ENCODE measurements at places on chromosomes 4 and X.
A peak's percentile ranks its signal among the peaks of the same experiment; 100 is the strongest.

DNA sequence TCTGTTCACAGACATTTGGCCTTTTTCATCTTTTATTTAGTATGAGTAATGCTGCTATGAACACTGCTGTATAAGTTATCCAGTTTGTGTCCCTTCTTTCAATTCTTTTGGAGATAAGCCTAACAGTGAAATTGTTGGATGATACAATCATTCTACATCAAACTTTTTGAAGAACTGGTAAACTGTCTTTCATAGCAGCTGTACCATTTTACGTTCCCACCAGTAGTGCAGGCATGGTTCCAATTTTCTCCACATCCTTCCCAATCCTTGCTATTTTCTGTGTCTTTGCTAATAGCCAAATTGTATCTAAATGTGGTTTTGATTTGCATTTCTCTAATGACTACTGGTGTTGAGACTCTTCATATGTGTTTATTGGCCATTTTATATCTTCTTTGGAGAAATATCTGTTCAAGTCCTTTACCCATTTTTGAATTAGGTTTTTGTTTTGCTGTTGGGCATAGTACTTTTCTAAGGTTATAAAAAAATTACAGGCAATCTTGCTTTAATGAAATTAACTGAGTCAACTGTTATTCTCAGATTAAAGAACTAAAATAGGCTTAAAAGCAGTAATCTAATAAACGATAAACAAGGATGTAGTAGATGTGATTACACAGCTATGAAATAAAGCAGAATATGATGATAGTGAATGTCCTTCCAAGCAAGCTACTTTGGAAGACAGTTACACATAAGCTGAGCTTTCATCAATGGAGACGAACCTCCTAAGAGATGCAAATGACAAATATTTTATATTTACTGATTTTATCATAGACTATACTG is 57.2 kb downstream of the FBXW7 start:
- peak; percentile 58 for DNase-seq

GRCh38 chr4:87270144-87270543 is 49.7 kb upstream of the KLHL8 start:
- DNase-seq = peak; percentile 22

DNA sequence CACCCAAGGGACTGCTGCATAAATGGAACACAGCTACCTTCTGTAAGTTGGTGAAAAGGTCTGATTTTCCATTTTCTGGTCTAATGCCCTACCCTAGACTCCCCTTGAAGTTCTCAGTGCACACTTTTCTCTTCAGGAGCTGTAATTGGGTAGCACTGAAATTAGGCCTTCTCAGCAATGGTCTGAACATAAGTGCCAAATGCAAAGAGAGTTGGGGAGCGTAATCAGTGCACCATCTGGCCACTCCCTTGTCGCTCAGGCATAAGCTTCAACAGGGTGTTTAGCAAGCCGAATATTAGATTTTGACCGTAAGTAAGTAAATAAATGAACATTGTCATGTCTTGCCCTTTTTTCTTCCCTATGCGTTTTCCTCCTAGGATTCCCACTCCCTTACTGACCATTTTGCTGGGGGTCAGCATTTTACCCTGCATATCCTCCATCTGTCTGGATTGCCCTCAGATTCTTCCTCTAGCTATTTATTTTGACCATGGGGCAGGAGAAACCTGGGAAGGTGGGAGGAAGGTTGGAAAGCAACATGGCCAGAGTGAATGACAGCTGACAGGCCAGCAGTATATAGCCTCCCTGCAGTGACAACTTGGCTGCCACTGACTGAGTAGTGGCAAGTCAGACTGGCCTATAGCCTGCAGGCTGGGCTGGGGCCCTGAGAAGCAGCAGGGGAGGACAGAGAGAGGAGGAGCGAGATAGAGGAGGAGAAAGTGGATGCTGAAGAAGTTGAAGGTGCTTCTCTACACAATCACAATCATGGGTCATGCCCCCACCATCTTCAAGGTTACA is 2.7 kb downstream of the NHSL2 start:
- no peak for DNase-seq

DNA sequence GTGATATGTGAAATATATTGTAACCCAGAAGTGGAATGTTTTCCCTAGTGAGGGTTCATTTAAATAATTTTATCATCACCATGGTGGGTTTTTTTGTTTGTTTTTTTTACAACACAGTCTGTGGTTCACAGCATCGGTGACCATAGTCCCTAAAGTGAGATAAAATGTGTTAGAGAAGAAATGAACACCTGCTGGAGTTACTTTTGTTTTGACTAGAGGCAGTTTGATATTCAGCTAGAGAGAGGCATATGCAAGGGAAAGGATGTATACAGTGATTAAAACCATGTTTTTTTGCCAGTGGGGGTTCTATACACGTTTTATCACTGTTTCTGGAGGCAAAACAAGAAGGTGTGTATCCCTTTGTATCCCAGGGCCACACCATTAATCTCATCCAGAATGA is 541.5 kb downstream of the PCDH7 start:
- DNase-seq = no peak

DNA sequence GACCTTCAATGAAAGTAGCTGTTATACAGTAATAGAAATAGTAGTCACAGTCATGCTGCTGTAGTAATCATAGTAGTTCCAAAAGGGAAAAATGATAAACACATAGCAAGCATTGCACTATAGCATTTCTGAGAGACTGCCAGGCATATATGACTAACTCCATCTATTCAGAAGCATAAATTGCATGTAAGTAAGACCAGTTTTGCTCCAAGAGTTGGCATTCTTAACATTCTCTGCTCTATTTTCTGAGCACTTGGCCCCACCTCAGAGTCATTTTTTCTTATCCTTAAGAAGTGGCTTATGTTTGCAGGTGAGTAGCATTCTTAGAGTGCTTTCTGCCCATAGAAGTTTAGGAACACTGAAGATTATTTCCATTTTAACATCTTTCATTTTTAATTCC is 490.3 kb upstream of the TECRL start:
- DNase-seq = peak; percentile 3

DNA sequence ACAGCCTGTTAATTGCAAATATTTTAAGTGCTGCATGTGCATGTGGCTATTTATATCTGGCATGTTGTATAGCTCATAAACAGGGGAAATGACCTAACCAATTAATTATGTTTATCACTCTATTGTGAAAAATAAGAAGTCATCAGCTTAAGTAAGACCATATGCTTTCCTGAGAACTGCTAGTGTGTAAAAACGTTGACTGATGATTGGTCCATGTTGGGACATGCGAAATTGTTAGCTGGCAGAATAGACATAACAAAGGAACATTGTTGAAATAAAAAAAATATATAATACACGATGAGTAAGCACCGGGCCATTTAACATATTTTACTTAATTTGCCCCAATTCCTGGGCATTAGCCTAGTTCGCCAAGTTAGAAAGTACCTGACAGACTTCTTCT is 207.5 kb downstream of the ANK2 start:
- peak; percentile 87 for DNase-seq

- DNase-seq = no peak
These were observed 367.6 kb downstream of the PPP3CA start for GRCh38 chr4:100979736-100980135.

- DNase-seq = peak; percentile 73
These were observed 127.3 kb downstream of the CBR4 start for GRCh38 chr4:168882650-168883233.

Data from fibroblast of skin of right quadriceps (primary cell).